ENCODE measurements at places on chromosomes 2 and 18.

DNA sequence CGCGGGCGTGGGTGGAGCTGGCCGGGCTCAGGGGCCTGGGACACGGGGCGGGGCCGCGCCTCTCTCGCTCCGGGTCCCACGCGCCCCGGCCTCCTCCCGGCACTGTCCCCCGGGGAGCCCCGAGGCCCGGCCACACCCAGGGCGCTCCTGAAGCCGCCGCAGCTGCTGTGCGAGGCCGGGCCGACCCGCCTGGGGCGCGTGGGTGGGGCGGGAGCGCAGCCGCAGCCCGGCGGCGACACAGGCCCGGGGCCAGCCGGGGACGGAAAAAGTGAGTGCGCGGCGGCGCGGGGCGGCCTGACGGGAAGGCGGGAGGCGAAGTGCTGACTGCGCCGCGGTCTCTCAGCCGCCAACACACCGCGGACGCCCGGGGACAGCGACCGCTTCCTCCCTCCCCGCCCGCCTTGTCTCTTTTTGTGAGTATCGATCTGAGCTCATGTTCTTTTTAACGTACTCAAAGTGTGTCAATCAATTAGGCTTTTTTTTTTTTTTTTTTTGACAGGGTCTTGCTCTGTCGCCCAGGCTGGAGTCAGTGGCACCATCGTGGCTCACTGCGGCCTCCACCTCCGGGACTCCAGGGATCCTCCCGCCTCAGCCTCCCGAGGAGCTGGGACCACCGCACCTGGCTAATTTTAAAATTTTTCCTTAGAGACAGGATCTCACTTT lies 14.5 kb downstream of the PDCD1 start:
- peak; percentile 92 for ATAC-seq

DNA sequence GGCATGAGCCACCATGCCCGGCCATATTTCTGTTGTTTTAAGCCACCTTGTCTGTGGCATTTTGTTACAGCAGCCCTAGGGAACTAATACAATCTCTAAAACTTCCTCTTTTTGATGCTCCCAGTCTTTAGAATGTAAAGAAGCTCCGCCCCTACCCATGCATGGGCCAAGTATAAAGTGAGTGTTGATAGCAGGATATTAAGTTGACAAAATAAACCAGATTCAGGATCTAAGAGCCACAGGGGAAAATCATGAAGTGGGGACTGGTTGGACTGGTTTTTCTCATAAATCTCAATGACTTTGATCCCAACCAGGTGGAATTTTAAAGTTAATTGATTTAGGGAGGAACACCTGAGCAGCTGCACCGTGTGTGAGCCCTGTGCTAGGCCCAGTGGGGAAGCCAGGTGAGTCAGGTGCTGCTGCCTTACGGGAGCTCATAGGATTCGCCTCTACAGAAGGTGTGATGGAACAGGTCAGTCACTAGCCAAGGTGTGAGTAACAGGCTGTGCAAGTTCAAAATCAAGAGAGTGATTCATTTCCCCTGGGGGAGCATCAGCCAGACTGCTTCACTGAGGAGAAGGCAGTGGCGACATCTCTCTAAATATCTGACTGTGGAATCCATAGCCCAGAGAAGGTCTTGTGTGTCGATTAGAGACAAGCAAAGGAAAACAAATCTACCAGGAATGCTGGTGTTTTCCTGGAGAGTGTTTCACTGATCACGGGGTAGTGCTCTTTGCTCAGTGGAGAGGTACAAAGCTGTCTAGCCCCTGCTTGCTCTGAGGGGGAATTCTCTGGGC lies 63.0 kb upstream of the MSH2 start:
- ATAC-seq: no peak

GRCh38 chr2:216636551-216637450 lies 3.6 kb downstream of the IGFBP2 start:
- peak; percentile 56 for ATAC-seq

- ATAC-seq: no peak
These were observed 105.7 kb upstream of the GPC1 start for GRCh38 chr2:240329778-240330177.

GRCh38 chr18:61847164-61847791 lies 45.5 kb downstream of the RNF152 start:
- ATAC-seq: no peak

GRCh38 chr2:181025004-181025403 lies 44.6 kb downstream of the UBE2E3 start:
- no peak for ATAC-seq

GRCh38 chr18:56933472-56933871 lies 213.4 kb upstream of the BOD1L2 start:
- no peak for ATAC-seq
